SHP77 treated with DMSO at 0.1 percent for 48 hours (cell line): ENCODE measurements at places on chromosomes 6 and 20.

- DNase-seq = no peak
These were observed 53.2 kb downstream of the EIF2S2 start for GRCh38 chr20:34058831-34059230.

DNA sequence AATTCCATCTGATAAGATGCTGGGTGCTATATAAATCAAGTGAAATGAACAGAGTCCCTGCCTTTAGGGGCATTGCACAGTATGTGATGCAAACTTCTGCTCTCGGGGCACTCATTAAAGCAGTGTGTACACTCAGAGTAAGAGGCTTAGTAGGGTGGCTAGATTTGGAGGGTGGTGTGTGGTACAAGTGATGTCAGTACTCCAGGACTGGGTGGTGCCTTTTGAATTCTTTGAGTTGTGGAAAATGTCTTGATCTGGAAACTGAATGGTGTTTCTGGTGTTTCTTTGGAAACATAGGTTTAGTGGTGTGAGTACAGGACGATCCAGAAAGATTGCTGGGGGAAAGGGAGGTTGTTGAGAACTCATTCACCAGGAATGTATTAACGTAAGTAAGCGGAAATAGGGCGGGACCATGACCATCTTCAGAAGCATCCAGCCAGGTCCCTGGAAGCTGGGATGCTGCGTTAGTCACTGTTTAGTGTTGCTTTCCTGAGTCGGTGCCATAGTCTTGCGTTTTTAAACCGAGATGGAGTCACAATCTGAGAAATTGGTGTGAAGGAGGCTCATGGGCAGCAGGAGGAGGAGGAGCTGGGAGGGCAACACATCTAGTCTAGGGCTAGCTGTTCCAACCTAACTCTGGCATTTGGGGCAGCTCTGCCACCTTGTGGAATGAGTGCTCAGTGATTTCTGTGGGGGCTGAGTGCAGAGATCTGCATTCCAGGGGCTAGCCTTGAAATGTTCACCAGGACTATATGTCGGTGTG lies 70.3 kb downstream of the SCAND1 start:
- peak; percentile 37 for DNase-seq

DNA sequence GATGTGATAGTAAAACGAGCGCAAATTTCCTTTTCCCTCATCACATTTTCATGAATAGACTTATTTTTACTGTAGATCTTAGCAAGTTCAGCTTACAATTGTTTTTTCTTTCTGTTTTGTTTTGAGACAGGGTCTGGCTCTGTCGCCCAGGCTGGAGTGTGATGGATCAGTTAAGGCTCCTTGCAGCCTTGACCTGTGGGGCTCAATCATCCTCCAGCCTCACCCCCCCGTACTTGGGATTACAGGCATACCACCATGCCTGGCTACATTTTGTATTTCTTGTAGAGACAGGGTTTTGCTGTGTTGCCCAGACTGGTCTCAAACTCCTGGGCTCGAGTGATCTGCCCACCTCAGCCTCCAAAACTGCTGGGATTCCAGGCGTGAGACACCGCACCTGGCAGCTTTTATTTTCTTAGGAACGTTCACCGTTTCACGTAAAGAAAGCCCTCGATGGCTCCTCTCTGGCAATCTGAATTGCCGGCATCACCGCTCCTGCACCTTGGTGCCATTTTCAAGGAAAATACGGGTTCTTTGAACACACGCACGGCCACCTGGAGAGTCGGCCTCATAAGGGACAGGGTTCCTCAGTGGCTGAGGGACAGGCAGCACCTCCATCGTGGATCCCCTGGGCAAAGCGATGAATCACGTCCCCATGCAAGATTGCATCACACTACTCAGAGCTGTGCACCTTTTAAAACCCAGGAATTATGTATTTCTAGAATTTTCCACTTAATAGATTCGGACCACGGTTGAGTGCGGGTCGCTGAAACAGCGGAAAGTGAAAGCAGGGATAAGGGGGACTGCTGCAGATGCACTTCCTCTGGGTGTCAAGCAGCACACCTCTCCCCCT lies 78.7 kb downstream of the IRF4 start:
- DNase-seq = no peak

DNA sequence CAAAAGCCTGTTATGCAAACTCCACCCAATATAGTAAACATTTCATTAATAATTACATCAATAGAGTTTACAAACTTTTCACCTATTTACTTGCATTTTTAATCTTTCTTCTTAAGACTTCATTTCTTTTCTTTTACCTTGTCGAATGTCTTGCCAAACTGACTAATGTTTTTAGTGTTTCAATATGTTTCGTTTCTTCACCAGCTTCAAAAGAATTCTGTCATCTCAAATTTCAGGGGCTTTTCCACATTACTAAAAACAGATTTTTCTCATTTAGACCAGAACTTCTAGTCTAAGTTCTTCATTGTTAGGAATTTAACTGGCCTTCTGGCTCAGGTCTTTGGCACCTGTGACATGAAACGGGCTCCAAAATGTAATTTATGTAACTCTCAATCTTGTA lies 196.5 kb downstream of the ARHGAP18 start:
- no peak for DNase-seq

- DNase-seq = no peak
These were observed 137.1 kb downstream of the DNAH8 start for GRCh38 chr6:38852215-38852614.

GRCh38 chr6:149896491-149896890 lies 1.4 kb downstream of the RAET1E start:
- no peak for DNase-seq

DNA sequence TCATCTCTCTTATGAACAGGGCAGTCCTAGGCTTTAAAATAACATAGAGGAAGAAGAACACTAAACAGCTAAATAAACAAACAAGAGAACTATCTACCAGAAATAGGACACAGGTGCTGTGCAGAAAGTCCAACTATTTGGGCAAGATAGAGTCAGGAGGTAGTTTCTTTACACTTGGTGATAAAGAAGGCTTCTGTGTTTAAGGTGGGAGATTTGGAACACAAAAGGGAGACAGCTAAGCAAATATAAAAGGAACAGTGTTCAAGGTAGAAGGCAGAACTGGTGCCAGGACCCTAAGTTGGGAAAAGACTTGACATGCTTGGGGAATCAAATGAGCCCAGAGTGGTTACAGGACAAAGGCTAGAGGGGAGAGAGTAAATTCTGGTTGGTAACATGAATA lies 110.5 kb downstream of the MANEA start:
- DNase-seq = no peak

DNA sequence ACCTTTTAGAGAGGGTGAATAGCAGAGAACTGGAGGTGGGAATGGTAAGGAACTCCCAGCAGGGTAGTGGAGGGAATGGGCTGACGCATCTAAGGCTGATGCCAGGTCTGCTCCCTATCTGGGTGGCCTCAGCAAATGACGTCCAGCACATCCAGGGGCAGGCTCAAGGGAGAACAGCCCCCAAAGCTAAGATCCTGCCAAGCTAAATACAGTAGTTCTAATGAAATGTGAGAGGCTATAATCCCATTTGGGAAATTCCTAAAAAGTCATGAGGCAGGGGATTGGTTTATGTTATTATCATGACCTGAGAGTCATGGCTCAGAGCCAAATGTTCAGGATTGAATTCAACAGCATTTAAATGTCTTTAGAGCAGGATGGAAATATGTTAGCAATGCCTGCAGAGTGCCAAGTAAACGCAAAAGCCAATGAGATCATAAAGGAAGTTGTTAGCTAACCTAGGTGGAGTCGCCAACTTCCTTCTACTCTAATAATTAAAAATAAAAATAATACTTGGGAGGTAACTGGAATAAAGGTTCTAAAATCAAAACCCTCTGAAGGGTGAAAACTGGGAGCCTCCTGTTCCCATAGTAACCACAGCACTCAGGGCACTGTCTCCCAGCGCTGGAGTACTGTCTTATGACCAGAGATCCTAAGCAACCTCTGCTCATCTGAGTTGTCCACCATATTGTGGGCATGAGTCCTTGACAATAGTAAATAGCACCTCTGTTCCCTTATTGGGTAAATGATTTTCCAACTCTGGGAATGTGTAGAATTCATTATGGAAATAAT lies 34.8 kb downstream of the IYD start:
- no peak for DNase-seq

DNA sequence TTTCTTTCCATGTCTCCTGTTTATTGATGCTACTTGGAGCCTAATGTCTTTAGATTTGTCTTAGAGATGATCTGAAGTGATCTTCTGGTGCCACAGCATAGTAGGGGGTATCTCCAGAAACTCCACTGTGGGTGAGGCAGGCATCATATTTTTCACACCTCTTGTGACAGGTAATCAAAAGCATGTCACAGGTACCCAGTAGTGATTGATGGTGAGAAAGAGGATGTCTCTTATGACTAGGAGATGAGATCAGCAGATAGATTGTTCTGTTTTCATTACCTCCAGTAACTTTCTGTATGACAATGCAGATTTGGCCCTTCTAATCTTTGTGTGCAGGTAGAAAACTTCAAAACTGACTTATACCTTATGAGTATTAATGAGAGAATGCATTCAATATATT lies 13.5 kb downstream of the NCOA7 start:
- no peak for DNase-seq

- no peak for DNase-seq
These were observed 27.4 kb downstream of the EPHA7 start for GRCh38 chr6:93391965-93392364.

DNA sequence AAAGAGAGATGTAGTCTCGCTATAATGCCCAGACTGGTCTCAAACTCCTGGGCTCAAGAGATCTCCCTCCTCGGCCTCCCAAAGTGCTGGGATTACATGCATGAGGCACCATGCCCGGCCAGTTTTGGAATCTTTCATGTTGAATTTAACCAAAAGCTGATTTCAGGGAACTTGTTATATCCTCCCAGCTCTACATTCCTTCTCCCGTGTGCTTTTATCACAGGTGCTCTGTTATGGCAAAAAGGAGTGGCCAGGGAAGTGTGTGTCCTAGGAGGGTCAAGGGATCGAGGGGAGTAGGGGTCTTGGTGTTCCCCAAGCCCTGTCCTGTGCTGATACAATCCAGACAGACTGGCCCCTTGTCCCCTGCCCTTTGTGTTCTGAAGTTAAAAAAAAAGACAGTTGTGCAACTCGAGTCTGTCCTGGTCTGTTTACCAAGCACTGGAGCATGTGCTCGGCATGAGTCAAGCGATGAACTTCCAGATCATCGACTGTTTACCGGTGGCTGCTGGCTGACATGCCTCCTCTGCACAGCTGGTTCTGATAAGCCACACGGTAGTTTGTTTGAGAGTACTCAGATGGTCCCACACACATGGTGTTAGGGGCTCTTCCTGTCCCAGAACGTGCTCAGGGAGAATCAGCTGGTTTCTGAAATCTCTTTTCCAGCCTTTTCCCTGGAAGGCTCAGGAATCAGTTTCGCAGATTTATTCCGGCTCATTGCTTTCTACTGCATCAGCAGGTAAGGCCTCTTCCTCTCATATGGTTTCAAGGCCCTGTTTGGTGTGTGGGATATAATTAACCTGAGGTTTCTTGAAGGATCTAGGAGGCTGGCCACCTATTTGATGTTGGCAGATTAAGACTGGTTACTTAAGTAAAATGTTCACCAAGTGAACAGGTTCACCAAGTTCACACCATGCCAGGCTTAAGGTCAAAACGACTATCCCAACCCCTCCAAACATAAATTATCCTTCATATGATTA lies 52.6 kb upstream of the NAA20 start:
- no peak for DNase-seq

DNA sequence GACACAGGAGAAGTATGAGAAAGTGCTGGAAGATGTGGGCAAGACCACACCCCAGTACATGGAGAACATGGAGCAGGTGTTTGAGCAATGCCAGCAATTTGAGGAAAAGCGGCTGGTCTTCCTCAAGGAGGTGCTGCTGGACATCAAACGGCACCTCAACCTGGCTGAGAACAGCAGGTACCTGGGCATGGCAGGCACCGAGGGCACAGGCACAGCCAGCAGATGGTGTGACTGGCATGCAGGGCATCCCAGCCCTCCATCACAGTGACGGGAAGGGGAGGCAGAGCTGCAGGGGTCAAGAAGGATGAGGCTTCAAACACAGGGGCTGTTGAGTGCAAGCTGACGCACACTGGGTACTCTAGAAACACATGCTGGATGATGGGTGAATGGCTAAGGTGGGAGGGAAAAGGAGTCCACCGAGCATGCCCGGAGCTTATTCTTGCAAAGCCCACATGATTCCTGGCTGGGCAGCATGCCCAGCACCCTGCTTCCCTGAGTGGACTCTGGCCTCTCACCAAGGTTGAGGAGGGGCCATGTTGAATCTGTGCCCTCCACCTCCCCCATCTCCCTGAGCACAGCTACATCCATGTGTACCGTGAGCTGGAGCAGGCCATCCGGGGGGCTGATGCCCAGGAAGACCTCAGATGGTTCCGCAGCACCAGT lies 26.3 kb downstream of the SPDEF start:
- DNase-seq = no peak

GRCh38 chr6:168118935-168119334 lies 39.9 kb upstream of the FRMD1 start:
- DNase-seq = no peak

DNA sequence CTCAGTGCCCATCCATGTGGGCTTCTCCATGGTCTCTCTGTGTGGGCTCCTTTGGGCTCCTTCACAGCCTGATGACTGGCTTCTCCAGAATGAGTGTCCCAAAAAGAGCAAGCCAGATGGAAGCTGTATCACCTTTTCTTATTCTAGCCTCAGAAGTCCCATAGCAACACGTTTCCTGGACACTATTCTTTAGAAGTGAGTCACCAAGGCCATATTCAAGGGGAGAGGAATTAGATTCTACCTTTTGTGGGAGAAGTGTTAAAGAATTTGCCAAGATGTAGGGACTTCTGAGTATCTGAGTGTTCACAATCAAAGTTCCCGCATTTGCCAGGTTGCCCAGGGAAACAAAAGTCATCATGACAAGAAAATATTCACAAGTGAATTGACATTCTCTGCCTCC lies 20.7 kb upstream of the TBC1D22B start:
- no peak for DNase-seq

GRCh38 chr6:112911959-112912358 lies 564.8 kb downstream of the RFPL4B start:
- DNase-seq = no peak

DNA sequence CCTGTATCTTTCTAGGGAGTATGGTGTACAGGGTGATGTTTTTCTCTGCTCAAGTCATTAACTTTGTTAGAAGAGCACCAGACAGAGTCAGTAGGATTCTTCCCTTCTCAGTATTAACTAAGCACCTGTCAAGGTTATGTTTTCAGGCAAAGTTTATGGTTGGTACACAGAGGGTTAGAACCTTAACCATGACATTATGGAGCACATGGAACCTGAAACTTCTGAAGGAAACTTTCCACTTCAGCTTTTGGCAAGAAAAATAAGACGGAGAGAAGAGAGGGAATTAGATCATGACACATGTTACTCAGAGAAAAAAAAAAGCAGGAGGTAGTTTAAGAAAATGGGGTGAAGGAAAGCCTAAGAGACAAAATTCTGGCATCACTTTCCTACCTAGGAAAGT lies 112.9 kb upstream of the PDE7B start:
- no peak for DNase-seq

- no peak for DNase-seq
These were observed 205.7 kb downstream of the ATXN1 start for GRCh38 chr6:16555550-16555949.

GRCh38 chr6:144647406-144647964 lies 362.4 kb downstream of the UTRN start:
- DNase-seq = no peak

- DNase-seq = no peak
These were observed 120.5 kb downstream of the TRIM27 start for GRCh38 chr6:28803337-28803709.

- no peak for DNase-seq
These were observed 142.5 kb upstream of the PREP start for GRCh38 chr6:105545228-105545920.

- no peak for DNase-seq
These were observed 248.0 kb downstream of the PHF3 start for GRCh38 chr6:63883597-63883996.

- DNase-seq = no peak
These were observed 114.7 kb downstream of the SASH1 start for GRCh38 chr6:148457137-148457842.
